GOT3 (cell line): ENCODE measurements at places on chromosomes 5 and 9.

DNA sequence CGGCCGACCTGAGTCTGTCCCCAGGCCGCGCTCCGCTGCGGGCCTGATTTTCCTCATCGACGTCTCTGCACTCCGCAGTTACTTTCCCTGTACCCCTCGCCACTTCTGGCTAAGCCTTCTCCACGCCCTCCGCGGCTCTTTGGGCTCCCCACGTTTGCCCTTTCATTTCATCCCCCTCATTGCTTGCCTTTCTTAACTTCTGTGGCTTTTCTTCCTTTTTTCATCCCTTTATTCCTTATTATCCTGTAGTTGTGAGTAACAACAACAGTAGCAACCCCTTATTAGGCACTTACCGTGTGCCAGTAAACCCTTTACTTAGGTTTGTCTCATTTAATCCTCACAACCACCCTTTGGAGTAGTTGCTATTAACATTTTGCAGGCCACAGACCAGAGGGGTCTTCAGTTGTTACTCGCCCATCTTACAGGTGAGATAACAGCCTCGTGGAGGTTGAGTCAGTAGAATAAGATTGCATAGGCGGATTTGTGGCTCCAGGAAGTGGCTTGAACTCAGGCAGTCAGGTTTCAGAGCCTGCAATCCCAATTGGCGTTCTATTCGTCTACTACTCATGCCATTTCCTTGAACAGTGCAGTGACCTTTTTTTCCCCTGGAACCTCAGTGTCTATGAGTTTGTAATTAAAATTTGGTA lies 724 bp downstream of the TCERG1 start:
- no peak for DNase-seq

GRCh38 chr5:111670826-111671492 lies 86.0 kb downstream of the NREP start:
- no peak for DNase-seq

- DNase-seq, result no peak
These were observed 186.8 kb downstream of the HCN1 start for GRCh38 chr5:45509371-45509770.

- no peak for DNase-seq
These were observed 2023.0 kb upstream of the CDH9 start for GRCh38 chr5:29061381-29061780.

DNA sequence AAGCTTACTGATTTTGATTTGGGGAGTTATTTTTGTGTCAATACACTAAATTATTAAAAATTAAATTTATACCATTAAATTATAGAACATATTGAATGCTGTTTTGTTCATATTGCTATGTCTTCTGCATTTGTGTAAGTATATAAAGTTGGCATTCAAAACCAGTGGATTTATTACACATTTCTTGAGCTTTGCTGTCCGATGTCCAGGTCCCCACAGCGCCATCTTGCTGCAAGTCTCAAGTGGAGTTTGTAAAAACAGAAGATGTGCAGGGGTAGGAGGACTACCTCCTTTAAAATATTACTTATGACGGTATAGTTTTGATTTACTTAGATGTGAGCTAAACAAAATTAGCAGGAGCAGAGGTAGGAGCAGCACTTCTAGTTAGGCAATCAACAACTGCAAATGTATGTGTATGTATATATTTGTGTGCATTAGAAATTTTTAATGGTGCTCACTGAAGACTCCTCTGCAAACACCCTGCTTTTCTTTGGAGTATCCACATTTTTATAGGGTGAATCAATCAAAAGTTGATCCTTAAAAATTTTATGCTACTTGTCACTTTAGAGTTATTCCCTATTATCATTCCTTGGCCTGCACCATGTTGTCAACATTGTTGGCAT lies 37.4 kb downstream of the CPEB4 start:
- DNase-seq, result no peak

GRCh38 chr9:127452691-127453090 lies 1.4 kb downstream of the LRSAM1 start:
- no peak for DNase-seq

GRCh38 chr5:143511736-143512135 lies 108.2 kb upstream of the NR3C1 start:
- no peak for DNase-seq

DNA sequence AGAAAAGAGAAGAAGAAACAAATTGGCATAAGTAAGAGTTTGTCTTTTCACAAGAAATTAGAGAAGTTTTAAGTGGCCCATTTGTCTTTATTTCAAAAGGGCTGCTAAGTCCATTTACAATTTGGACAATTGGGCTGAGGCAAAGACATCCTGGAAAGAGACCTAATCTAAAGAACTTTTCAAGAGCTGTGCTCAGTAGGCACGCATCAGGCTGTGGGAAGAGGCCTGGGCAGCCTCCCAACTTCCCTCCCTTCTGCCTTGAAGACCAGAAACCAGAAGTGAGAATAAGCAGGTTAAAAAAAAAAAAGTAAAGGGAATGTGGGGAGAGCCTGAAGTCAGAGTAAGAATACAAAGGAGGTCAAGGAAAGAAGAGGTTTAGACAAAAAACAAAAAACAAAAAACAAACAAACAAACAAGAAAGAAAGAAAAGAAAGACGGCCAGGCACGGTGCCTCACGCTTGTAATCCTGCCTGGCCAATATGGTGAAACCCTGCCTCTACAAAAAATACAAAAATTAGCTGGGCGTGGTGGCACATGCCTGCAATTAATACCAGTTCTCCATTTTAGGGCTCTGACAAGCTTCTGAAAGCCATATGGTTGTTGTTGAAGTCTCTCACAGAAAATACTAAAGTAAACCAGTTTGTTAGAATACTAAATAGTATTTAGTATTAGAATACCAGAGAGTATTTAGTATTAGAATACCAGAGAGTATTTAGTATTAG lies 48.0 kb upstream of the CEP78 start:
- no peak for DNase-seq

GRCh38 chr9:18921366-18922075 lies 111.5 kb downstream of the SAXO1 start:
- DNase-seq, result no peak

DNA sequence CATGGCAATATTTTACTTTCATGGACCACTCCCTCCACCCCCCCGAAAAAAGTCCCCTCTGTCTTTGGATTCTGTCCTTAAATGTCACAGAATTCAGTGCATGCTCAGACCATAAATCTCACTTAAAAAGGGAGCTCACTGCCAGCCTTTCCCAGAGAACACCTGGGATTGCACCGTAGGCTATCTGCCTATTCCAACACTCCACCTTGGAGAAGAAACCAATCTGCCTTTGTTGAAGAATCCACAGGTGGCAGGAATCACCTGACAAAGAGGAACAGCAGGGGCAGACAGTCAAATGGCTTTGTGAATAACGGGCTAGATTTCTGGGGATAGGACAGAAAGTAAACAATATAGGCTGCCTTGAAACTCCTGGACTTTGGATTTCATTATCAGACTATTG lies 306.7 kb upstream of the BRINP1 start:
- DNase-seq, result no peak
